ENCODE measurements at places on chromosomes 12 and 14. TPM values are rescaled to one million over a fixed set of nuclear protein-coding genes. Genes with fewer than 3 reads are reported as not detected.
A peak's percentile ranks its signal among the peaks of the same experiment; 100 is the strongest.

- no peak for DNase-seq
Observed at GRCh38 chr12:15411842-15412241, 89.5 kb downstream of the PTPRO start.

DNA sequence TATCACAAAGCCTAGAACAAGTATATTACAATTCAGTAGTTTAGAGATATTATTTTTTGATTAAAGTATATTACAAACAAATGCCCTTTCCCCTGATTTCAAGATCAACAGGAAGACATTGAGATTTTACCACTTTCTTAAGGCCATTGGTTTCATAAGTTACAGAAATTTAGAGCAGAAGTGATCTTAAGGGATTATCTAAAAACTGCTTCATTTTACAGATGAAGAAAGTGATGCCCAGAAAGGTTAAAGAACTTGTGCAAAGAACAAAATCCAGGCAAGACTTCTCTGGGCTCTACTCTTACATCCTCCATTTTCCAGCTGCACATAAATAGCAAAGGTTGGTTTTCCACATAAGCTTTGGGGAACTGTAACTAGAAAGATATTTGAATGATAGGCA lies 87.5 kb downstream of the DUSP6 start:
- no peak for DNase-seq

DNA sequence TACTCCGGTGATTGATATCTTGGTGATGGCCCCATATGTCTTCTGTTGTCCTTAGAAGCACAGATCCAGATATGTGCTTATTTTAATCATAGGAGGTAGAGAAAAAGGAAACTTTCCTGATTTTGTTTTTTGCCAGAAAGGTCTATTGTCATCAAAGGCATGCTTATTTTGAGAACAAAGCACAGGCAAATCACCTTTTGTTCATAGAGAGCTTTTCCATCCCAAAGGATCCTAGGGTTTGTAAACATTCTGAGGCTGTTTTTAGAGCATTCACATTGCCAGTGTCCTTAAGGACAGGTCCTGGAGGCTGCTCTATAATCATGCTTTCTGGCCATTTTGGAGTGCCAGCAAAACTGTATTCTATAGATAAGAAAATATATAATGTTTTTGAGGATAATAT lies 148.5 kb upstream of the SEL1L start:
- DNase-seq = no peak

- DNase-seq = no peak
Observed at GRCh38 chr14:68794851-68795596, 2.2 kb upstream of the ZFP36L1 start.

GRCh38 chr14:21367582-21368144 lies 16.2 kb downstream of the SUPT16H start:
- DNase-seq = no peak

The FLRT2 gene
- total RNA-seq = 2.7 TPM

DNA sequence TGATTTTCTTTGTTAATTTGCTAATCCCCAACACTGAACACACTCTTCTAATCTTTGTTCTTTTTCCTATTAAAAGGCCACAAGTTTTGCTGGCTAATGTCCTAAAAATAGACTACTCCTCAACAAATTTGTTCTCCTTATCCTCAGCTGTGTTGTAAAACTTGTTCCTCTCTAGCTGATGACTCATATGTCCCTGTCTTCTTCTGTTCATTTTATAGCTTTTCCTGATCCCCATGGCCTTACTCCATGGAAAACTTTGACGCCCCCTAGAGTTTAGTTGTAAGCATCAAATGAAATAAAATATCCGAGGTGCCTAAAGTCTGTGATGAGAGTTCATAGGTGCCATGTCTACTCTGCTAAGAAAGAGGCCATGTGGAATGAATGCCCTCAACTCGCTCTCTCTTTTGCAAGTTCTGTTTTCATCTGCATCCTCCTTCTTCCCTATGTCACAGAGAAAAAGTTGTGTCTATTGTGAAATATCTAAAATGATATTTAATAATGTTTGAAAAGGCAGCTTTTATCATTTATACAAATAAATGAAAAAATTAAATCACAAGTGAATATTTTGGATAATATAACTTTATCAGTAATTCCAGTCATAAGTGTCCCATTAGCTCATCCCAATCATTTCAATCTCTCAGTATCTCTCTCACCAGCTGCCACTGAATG lies 237.9 kb downstream of the IPO8 start:
- no peak for DNase-seq

DNA sequence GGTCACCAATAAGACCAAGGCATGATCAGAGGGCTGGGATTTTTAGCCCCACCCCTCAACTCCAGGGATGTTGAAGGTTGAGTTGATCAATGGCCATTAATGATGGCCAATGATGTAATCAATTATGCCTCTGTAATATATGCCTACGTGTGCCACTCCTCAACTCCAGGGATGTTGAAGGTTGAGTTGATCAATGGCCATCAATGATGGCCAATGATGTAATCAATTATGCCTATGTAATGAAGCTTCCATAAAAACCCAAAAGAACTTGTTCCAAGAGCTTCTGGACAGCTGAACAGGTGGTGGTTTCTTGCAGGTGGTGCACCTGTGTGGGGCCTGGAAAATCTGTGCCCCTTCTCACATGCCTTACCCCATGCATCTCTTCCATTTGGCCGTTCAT lies 33.2 kb downstream of the KLRG1 start:
- DNase-seq = no peak

GRCh38 chr12:1934831-1935230 lies 16.4 kb upstream of the CACNA2D4 start:
- DNase-seq = no peak

DNA sequence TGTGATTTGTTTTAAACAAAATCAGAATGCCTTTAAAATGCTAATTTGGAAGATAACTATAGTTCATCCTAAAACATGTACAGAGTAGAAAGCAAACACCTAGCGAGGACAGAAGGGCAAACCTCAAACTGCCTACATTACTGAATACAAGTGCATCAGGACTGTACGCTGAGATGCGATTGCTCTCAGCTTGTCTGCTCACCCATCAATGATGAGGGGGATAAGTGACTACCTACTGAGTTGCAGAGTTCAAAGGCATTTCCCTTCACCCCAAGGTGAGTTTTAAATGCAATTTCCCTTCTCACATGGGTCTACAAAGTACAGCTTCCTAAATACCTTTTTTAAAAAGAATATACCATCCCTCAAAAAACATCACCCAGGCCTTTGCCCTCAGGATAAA lies 52.9 kb downstream of the PHLDA1 start:
- DNase-seq = no peak

- DNase-seq = no peak
Observed at GRCh38 chr14:91831337-91831736, 36.0 kb downstream of the TC2N start.

- DNase-seq = peak; percentile 7
Observed at GRCh38 chr12:32390572-32391219, 8.7 kb upstream of the FGD4 start.

DNA sequence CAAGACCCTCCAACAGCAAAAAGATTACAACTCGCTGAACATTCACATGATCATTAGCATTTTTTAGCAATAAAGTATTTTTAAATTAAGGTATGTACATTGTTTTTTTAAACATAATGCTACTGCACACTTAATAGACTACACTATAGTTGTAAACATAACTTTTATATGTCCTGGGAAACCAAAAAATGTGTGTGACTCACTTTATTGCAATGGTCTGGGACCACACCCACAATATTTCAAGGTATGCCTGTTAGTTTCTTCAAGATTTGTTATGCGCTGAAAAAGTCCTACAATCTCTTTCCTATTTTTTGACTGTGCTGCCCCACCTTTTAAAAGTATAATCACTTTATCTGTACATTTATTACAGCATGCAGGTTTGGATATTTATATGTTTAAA lies 30.4 kb upstream of the PCNX4 start:
- DNase-seq = no peak

- DNase-seq = no peak
Observed at GRCh38 chr14:20652996-20653975, 11.8 kb upstream of the OR6S1 start.

DNA sequence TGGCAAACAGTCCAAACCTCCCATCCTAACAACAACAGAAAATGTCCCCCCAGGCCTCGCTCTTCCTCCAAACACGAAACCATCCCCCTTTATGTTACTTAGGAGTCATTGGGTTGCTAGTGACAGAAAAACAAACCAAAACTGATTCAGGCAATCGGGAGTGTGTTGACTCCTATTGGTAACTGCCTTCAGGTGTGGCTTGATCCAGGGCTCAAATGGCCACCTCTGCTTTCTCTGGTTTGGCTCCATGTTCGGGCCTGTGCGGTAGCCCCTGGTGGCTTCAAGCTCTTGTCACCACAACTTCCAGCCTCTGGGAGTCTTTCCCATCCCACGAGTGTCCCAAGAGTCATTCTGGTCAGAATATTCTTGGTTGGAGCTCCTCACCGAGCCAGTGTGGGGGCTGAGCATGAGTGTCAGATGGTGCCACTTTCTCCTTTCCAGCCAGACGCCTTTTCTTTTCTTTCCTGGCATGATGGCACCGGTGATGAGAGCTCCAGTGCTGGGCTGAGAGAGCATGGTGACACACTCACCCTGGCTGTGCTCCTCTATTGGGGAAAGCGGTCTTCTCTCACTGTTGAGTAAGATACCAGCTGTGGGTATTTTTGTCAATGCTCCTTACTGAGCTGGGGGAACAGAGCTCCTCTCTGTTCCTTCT lies 38.6 kb downstream of the NOC4L start:
- no peak for DNase-seq

DNA sequence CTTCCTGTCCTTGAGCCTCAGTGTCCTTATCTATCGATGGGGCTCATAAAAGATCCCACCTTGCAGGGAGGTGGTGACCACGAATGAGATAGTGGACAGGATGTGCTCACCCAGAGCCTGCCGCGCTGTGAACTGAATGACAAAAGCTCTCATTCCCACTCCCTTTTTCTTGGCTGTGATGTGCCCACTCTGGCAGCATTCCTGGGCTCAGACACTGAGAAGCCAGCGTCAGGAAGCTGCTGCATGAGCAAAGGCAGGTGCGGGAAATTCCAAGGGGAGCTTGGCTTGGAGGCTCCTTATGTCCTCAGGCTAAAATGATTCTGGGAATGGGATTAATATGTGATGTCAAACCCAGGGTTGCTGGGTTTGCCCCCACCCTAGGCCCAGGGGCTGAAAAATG lies 61.6 kb downstream of the EFCAB11 start:
- no peak for DNase-seq

GRCh38 chr12:92757597-92758121 lies 54.9 kb downstream of the PLEKHG7 start:
- DNase-seq = no peak

DNA sequence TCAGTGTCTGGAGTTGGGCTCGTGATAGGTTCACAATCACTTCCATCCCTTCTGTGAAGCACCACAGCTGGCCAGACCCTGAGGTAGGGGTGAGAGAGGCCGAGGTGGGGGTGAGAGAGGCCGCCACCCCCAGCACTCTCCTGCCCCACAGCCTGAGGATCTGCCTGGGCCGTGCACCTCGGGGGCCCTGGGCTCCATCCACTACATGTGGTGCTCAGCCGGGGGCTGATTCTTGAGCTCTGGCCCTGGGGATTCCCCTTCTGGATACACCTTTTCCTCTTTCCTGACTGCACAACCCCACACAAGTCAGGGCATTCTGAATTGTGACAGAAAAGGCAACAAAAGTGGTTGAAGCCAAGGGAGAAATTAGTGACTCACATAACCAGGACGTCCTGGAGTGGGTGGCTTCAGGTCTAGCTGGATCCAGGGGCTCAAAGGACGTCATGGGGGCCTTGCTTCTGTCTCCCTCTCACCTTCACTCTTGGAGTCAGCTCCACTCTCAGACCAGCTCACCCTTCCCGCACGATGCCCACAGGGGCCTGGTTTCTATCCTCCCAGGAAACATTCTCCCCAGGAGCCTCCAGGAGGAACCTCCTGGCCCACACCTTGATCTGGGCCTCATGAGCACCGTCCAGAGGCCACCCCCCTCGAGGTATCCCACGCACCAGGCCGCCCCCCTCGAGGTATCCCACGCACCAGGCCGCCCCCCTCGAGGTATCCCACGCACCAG lies 12.1 kb upstream of the FBRSL1 start:
- no peak for DNase-seq

The C1S gene
- total RNA-seq = 25.1 TPM

GRCh38 chr14:55733599-55733998 lies 153.6 kb downstream of the KTN1 start:
- no peak for DNase-seq

The AQP6 gene
- not detected for total RNA-seq

DNA sequence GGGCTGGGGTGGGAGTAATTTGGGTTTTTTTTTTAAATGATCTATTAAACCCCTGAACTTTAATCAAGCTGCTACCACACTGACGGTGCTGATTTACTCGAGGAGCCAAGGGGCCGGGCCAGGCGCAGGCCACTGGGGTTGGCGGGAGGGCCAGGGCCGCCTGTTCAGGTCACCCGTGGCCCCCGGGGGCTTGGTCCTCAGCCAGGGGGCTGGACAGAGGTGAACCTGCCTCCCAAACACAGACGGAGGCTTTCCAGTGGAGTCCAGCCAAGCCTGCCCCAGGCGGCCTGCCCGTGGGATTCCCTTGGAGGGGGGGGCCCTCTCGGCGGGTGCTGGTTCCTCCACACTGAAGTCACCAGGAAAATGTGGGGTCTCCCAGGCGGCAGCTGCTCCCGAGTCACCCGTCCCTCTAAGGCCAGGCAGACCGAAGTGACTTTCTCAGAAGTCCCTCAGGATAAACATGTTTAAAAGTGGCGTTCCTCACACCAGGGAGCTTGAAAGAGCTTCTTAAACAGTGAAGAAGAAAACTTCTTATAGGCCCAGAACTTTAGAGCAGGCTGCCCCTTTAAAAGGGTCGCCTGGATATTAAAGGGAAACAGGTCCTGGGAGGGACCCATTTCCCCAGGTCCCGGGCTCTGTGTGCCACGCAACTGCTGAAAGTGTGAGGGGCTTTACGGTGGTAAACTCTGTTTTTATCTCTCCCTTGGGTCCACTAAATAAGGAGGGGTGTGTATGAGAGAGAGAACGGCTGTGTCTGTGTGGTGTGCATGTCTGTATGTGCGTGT lies 167.2 kb upstream of the GSC start:
- peak; percentile 35 for DNase-seq
